ENCODE measurements at places on chromosomes 13 and 19.

- DNase-seq = no peak
Measured at GRCh38 chr19:52494518-52494917, 33.0 kb upstream of the ZNF808 start.

GRCh38 chr19:34661357-34661756 lies 15.6 kb downstream of the SCGB2B2 start:
- no peak for DNase-seq

DNA sequence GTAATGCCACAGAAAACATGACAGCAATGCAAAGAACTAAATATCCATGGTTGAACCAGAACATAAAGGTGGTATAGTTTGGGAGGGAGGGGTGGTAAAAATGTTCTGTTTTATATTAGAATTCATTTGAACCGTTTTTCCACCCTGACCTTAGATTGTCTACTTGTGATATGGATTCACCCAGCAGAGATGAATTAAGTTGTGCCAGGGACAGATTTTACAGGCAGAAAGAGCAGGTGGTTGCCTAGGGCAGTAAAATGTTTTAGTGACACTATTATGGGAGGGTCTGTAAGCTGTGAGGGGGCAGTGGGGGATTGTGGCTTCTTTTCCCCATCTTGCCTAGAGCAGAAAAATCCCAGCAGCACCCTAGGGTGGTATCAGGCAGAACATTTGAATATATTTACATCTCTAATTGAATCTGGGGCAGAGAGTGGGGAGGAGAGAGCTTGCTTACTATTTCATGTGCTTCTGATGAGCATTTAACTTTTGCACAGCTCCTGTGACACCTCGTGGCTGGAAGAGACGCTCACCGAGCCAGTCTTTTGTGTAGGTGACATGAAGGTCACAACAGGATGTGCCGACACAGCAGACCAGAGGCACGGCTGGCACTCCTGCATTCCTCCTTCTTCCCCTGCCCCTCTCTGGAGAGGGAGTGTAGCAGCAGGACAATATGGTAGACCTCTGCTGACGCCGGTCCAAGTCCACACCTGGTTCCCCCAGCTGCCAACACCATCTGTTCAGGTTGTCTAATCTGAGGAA lies 452.3 kb downstream of the IRS2 start:
- DNase-seq = no peak

DNA sequence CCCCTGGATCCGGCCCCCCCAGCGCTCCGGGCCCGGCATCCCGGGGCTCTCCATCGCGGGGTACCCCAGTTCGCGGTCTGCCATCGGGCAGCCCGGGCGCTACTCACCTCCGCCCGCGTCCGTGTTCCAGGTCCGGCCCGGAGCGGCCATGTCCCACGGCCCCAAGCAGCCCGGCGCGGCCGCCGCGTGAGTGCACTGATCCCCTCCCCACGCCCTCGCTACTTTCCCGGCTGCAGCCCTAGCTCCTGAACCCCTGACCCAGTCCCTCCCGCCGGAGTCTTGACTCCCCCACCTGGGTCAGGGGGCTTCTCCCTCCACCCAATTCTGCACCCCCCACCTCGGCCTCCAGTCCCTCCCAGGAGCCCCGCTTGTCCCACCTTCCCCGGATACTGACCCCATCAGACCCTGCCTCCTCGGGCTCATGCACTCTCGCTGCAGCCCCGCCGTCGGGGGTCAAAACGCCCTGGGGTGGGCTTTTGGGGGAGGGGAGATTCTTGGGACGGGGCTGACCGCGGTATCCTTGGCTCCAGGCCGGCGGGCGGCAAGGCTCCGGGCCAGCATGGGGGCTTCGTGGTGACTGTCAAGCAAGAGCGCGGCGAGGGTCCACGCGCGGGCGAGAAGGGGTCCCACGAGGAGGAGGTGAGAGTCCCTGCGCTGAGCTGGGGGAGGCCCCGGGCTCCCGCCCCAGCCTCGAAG lies 566 bp downstream of the HMG20B start:
- no peak for DNase-seq

GRCh38 chr13:104593251-104593576 lies 1527.0 kb upstream of the SLC10A2 start:
- no peak for DNase-seq

DNA sequence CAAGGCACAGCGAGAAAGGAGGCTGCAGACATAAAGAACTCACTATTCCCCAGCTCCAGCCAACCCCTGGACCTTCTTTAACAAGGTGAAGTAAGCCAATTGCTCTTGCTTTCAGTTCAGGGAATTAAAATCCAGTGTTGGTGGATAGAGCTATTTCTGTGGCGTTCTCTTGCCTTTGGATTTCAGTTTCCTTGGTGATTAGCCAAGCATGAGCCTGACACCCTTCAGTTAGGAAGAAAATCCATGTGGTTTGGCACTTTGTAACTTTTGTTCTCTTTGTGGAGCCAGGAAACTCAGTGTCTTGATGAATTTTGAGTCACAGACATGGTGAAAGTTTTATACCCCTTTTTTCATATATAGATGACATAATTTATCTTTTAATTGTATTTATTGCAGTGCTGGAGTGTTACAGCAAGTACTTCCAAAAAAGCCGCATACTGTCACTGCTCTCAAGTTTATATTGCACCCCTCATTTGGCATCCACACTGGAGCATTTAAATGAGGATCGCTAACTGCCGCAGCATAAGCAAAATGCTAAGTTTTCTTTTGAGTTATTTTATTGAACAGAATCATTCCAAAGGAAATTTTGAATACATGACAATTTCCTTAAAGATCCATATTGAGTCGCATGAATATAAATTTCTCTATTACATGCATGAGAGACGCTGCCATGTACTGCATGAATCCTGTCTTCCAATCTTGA lies 406.8 kb downstream of the MYO16 start:
- DNase-seq = no peak

DNA sequence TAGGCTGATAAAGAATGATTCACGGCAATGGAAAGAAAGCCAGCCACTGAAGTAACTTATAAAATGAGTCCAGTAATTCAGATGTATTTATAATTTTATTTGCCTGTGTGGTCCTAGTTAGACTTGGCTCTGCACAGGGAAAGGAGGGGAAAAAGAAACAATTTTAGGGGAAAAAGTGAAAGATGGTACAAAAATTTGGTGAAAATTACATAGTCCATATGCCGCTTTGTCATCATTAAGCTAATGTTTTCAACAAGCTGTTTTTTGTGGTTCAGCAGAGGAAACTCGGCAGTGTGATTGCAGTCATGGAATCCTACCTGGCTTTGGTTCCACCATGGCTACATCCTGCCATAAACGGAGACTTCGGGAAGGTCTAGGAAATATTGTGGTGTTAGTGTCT lies 301.9 kb downstream of the ATP8A2 start:
- no peak for DNase-seq

DNA sequence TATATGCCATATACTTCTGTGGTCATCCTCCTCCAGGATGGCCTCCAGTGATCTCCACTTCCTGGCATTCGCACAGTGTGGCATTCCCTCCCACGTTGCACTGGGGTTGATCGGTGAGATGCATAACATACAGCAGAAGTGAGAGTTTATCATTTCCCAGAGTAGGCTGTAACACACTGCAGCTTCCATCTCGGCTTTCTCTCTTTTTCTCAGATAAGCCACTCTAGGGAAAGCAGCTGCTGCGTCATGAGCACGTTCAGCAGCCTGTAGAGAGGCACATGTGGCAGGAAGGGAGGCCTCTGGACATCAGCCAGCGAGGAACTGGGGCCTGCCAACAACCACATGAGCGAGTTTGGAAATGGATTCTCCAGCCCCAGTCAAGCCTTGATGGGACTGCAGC lies 807.1 kb downstream of the DIAPH3 start:
- DNase-seq = no peak

- DNase-seq = no peak
Measured at GRCh38 chr19:57664269-57665127, 4.2 kb upstream of the ZSCAN4 start.

- no peak for DNase-seq
Measured at GRCh38 chr19:33564836-33565338, 43.3 kb upstream of the PEPD start.

DNA sequence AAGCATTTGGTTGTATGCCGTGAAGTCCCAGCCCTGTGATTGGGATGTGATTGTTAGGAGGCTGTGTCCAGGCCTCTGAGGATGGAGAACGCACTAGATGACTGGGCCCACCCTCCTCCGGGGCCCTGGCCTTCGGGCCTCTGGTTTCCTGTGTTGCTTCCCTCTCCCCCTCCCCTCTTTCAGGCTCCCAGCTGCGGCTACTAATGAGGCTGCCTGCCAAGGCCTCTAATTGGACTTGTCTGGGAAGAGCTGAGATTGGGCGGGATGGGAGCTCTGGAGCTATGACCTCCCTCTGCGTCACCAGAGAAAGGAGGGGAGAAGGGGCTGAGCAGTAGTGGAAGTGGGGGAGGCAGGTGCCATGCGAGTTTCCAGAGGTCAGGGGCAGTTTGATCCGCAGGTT lies 9.9 kb downstream of the PTH2 start:
- no peak for DNase-seq

DNA sequence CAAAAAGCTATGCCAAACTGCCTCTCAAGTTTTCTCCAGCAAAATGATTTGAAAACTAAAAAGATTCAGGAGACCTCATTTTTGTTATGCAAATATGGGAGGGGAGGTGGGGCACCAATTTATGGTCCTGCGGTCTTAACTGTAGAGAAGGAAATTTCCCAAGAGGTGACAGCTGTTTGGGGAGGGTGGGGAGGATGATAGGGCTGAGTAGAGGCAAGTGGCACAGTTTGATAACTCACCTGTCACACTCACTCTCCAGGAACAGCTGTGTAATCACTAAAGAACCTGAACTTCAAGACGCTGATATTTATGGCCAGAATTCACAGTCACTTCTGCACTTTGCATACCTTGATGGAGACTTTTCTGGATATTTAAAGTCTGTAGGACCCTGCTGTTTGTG lies 232.9 kb upstream of the STARD13 start:
- DNase-seq = no peak

DNA sequence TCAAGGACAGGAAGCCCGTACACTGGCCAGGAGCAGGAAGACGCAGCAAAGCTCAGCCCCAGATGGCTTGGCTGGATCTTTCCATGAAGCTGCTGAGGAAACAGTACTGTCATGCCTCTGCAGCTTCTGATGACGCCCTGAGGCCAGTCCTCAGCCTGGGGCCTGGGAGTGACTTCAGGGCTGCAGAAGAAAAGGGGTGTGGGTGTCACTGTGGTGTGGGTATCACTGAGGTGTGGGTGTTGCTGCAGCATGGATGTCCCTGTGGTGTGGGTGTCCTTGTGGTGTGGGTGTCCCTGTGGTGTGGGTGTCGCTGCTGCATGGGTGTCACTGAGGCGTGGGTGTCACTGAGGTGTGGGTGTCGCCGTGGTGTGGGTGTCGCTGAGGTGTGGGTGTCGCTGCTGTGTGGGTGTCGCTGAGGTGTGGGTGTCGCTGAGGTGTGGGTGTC lies 12.0 kb upstream of the GAS6 start:
- no peak for DNase-seq

GRCh38 chr19:18529782-18530181 lies 7.9 kb upstream of the ELL start:
- no peak for DNase-seq

- DNase-seq = no peak
Measured at GRCh38 chr13:44416301-44416700, 42.7 kb downstream of the SERP2 start.

GRCh38 chr19:10830931-10831779 lies 4.9 kb downstream of the TMED1 start:
- DNase-seq = no peak

DNA sequence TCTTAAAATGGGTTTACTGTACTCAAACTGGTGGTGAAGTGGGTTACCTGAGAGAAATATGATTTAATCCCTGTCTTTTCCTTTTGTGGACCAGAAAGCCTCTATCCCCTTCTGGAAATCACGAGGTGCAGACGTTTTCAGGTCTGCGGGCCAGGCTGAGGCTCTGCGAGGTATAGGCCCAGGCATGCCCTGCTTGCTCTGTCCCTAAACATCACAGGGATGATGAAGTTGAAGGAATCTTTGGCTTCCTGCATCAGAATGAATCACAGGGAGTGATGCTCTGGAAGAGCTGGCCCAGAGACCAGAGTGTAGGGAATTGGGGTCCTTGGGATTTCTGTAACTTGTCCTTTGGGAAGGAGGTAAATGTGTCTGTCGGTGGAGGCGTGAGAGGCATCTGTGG lies 18.4 kb upstream of the CHST8 start:
- DNase-seq = no peak

- DNase-seq = no peak
Measured at GRCh38 chr19:16608290-16608739, 19.7 kb downstream of the MED26 start.

DNA sequence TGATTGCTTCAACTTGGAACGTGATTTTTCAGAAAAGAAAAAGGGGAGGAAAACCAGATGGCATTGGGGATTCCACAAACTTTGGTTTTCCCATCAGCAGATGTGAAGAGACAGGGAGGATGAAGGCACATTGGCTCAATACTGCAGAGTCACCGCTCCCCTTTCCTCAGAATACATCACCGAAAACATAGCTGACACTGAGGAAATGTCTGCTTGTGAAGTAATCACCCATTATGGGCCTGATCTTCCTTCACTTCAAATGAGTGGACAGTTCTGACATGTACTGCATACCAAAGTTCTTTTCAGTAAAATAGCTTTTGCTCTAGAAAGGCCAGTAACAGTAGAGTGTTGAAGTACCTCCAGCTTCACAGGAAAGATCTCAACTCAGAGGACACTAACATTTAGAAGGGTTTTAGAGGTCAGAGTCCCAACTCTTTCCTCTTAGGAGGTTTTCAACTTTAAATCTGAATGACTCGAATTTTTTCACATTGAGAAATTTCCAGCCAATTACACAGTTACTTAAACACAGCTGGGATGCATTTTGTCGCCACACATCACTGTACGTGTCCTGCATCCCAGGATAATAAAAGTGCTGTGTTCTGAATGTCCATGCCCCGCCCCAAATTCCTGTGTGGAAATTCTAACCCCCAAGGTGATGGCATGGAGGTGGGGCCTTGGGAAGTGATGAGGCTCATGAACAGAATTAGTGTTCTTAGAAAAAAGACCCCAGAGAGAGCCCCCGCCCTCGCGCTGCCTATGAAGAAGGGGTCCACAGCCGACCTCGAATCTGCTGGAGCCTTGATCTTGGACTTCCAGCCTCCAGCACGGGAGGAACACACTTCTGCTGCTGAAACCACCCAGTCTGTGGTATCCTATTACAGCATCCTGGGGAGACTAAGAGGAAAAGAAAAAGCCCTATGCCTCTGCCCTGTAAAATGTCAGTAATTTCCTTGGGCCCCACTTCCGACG lies 77.7 kb downstream of the COL4A1 start:
- no peak for DNase-seq

- peak; percentile 5 for DNase-seq
Measured at GRCh38 chr19:41261474-41262190, 2.5 kb upstream of the HNRNPUL1 start.

GRCh38 chr19:30955112-30956104 lies 393.8 kb downstream of the TSHZ3 start:
- DNase-seq = no peak

- DNase-seq = no peak
Measured at GRCh38 chr13:36430247-36431203, 1.8 kb upstream of the CCNA1 start.

DNA sequence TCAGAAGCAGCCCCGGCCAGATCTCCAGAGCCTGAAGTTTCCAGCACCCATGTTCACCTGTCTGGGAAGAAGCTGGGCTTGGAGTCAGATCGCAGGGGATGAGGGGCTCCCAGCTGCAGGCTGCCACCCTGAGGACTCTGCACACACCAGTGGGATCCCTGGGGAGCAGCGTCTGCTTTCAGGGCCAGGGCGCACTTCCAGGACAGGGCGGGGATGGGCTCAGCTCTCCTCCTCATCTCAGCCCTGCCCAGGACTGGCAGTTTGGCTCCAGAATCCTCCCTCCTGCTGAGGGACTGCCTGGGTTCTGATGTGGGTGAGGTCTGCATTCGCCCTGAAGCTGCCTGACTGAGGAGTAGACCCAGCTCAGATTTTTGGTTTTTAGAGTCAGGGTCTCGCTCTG lies 3.5 kb downstream of the SLC7A9 start:
- no peak for DNase-seq
